ENCODE measurements at places on chromosomes 2 and 18. TPM values are rescaled to one million over a fixed set of nuclear protein-coding genes. Genes with fewer than 3 reads are reported as not detected.

DNA sequence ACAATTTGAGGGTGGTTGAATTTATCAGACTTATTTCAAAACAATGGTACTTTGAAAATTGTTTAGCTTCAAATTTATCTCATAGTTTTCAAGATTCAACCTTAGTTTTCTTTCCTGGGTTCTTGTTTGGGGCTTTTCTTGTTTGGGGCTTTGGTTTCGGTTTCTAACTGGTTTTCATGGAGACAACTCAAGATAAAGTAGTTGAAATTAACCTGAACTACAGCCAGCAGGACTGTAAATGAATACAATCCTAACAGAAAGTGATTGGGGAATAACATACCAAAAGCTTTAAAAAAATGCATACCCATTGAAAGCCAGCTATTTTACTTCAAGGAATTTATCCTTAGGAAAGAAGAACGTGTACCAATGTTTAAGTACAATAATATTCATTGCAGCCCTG is 133.5 kb upstream of the SLC14A2 start:
- H3K4me1 ChIP-seq, result no peaks in the 10 kb centered on the region
- no peak for DNase-seq
- H3K4me3 ChIP-seq, result no peak overlapping the region
- no peaks in the 10 kb centered on the region for H3K36me3 ChIP-seq

- H3K27ac ChIP-seq, result no peak overlapping the region
- no peaks in the 10 kb centered on the region for H3K36me3 ChIP-seq
- peaks cover 17% of the 10 kb centered on the region for H3K27me3 ChIP-seq
- DNase-seq, result no peak
- H3K4me3 ChIP-seq, result no peak overlapping the region
These were observed 767 bp upstream of the NPPC start for GRCh38 chr2:231926761-231927565.

DNA sequence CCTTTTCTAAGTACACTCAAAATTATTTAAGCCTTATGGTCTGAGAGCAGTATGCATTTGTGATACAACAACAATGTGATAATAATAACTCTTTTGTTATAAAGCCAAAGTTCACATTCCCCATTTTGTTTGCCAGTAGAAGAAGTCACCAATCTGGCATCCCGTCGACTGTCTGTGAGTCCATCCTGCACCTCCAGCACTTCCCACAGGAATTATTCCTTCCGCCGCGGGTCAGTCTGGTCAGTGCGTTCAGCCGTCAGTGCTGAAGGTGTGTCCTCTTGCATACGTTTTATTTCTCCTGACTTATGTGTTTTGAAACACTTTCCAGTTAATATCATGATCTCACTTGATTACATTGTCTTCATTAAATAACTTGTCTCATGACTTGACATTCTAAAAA is 80.3 kb upstream of the RPE start:
- H3K36me3 ChIP-seq, result no peaks in the 10 kb centered on the region
- H3K27ac ChIP-seq, result no peak overlapping the region
- H3K4me1 ChIP-seq, result no peaks in the 10 kb centered on the region
- H3K27me3 ChIP-seq, result no peaks in the 10 kb centered on the region
- no peak for DNase-seq

DNA sequence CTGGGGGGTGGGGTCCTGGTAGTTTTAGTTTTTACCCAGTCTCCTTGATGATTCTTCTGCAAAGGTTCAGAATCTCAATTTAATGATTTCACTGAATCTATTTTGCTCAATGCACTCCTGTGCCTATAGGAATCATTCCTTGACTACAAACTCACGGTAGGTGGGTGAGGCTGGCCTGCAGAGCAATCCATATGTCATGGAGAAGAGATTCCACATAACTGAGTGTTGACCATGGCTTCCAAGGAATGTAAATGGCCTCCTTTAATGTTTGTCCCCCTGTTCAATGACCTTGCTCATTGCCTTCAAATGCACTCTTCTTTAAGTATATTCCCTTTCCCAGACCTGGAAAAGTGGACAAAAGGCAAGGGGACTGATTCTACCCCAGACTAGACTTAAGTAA is 12.5 kb downstream of the FAP start:
- H3K27me3 ChIP-seq, result no peaks in the 10 kb centered on the region
- H3K27ac ChIP-seq, result no peak overlapping the region
- H3K4me3 ChIP-seq, result no peak overlapping the region
- no peak for DNase-seq

- no peaks in the 10 kb centered on the region for H3K27me3 ChIP-seq
- DNase-seq, result no peak
- H3K36me3 ChIP-seq, result no peaks in the 10 kb centered on the region
- H3K4me3 ChIP-seq, result no peak overlapping the region
These were observed 26.2 kb downstream of the EPC2 start for GRCh38 chr2:148670773-148671172.

DNA sequence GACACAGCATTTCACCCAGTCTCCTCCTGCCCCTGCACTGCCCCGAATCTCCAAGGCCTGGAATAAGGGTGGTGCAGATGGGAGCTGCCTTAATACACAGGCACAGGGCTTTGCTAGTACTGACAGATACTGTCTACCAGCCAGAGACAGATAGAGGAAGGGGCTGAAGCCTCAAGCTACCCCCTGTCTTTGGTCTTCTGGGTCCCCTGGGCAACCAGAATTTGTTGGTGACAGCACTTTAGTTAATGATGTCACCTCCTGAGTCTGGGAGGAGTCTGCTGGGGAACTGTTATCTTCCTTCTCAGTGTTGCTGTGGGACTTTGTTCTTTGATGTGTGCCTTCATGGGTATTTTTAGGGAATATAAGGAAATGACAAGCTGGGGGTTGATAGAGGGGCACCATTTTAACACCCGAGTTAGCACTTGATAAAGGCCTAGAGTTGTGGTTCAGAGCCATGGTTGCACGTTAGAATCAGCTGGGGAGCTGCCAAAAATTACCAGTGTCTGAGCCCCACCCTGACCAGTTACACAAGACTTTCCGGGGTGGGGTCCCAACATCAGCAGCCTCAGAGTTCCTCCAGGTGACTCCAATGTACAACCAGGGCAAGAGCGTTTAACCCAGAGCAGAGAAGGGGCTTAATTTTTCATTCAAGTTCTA is 136.8 kb downstream of the SMAD7 start:
- DNase-seq, result peak; percentile 15
- no peak overlapping the region for H3K27ac ChIP-seq
- no peaks in the 10 kb centered on the region for H3K27me3 ChIP-seq

DNA sequence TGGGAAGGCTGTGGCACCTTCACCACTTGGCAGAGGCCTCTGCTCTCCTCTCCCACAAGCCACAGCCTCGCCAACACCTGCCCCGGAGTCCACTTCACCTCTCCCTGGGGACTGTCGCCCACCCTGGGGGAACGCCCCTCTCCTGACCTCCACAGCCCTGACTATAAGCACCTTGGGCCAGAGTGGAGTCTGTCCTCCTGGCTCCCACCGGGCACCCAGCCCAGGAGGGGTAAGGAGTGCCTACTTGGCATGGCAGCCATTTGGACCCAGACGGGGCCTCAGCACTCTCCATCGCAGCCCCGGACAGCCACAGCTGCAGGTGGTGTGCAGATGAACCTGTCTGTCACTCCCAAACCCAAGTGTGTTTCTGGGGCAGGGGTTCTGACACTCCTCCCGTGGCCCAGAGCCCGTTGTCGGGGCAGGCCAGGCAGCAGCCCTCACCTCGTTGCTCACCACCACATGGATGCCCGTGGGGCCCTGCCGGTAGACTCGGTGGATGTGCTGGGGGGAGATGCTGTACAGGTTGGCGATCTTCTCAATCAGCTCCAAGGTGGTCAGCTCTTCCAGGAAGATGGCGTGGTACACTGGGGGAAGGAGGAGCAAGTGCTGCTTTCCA is 53.5 kb downstream of the TFCP2L1 start:
- H3K27ac ChIP-seq, result no peak overlapping the region
- H3K4me1 ChIP-seq, result no peaks in the 10 kb centered on the region
- no peak for DNase-seq

GRCh38 chr18:32509111-32509510 is 38.4 kb upstream of the GAREM1 start:
- DNase-seq, result no peak
- no peak overlapping the region for H3K4me3 ChIP-seq
- H3K27me3 ChIP-seq, result no peaks in the 10 kb centered on the region
- H3K4me1 ChIP-seq, result no peaks in the 10 kb centered on the region
- no peaks in the 10 kb centered on the region for H3K36me3 ChIP-seq
- H3K27ac ChIP-seq, result no peak overlapping the region

DNA sequence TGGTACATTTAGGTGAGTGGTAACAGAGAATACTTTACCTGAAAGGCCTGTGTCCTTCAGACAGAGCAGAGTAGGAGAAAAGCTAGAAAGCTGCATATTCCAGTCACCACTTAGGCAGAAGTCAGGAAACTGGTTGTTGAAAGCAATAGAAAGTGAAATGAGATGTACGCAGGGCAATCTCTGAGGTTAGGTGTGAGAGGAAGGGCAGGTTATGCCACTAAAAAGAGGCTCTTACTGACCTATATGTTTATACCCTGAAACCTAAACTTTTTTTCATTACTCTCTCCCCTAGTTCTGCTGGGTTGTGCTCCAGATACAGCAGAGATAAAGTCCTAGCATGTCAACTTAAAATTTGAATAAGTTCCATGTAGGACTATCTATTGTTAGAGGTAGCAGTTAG is 93.5 kb downstream of the COX7A2L start:
- H3K27me3 ChIP-seq, result no peaks in the 10 kb centered on the region
- no peak for DNase-seq
- H3K36me3 ChIP-seq, result no peaks in the 10 kb centered on the region
- no peak overlapping the region for H3K27ac ChIP-seq

DNA sequence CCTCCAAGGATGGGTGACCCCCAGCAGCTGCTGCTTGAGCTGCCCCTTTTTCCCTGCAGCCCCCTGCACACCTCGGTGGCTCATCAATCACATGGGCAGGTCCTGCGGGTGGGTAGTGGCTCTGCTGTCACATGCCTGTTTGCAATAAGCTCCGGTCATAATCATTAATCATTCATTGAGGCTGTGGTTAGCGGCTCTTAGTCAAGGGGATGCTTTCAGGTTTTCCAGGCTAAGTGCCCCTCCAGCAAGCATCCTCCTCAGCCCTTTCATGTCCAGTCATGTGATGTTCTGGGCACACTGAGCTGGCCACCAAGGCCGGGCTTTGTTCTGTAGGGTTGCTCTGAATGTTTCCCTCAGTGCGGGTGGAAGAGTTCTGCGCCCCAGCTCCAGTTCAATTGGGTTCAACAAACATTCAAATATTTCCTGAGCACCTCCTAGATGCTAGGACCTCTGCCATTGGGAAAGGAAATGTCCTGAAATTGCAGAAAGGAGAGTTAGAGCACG is 96.4 kb upstream of the LDAH start:
- H3K27ac ChIP-seq, result no peak overlapping the region
- H3K4me1 ChIP-seq, result no peaks in the 10 kb centered on the region
- no peak for DNase-seq
- H3K27me3 ChIP-seq, result no peaks in the 10 kb centered on the region

GRCh38 chr2:179412112-179412511 is 147.5 kb upstream of the SESTD1 start:
- no peak overlapping the region for H3K27ac ChIP-seq
- DNase-seq, result no peak
- no peaks in the 10 kb centered on the region for H3K27me3 ChIP-seq
- H3K36me3 ChIP-seq, result no peaks in the 10 kb centered on the region

DNA sequence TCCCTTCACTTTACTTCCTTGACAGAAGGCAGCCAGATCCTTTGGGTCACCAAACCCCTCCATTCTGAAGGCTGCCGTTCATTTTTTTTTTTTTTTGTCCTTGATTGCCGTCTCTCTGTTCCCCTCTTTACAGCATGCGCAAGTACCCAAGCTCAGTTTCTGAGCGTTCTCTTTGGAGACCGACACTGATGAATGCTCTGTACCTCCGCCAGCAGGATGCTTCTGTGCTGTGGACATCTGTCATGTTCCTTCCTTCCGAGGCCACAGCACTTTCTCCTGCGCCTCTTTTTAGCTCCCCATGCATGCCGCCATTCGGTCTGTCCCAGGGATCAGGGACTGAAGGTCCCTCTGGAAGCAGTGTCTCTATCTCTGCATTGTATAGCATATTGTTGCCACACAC is 278.7 kb upstream of the RAB12 start:
- H3K36me3 ChIP-seq, result no peaks in the 10 kb centered on the region
- H3K27ac ChIP-seq, result no peak overlapping the region

DNA sequence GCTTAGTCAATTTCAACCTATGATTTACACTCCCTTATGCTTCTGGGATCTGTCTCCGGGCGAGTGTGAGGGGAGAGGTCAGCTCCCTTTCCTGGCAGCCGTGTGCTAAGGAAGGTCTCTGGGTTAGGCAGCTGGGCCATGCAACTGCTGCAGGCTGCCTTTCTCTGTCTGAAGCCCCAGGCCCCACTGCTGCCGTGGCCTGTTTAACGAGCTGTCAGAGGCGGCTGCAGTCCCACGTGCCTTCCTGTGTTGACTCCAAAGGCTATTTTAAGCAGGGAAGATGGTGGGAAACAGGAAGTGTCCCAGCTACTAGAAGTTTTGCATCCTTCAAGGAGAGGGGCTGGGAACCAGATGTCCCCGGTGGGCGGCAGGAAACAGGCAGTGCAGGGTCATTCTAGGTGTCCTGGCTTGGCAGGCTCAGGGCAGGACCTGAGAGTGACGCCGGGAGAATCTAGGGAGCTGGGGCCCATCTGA is 186.4 kb downstream of the TNS1 start:
- H3K27me3 ChIP-seq, result no peaks in the 10 kb centered on the region
- no peak for DNase-seq
- no peak overlapping the region for H3K4me3 ChIP-seq
- peaks cover 25% of the 10 kb centered on the region for H3K36me3 ChIP-seq

DNA sequence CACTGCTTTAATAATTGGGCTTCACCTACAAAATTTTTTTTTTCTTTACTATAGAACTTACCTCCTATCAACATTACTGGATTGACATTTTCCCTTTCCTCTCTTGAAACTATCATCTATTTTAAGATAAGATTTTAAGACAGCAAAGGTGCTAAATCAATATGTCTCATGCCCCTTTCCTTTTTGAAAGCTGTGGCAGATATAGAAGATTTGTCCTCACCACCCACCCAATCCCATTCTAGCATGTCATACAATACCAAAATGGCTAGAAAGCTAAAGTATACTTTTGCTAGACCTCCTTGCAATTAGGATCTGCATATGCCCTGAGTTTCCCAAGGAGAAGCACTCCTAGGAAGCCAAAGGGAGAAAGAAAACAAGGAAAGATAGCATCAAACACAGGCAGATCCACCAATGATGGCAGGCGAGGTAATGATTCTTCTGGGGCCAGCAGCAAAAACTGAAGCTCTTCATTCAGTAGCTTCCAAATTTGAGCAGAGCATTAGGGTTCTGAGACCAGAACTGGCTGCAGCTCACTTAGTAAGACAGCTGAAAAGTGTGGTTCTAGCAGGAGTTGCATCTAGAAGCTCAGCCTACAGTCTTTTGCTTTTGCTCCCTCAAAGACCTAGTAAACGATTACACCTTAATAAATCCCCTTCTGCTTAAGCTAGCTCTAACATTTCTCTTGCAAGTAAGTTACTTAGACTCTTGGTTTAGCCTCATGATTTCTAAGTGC is 242.1 kb downstream of the ZEB2 start:
- H3K27ac ChIP-seq, result no peak overlapping the region
- no peaks in the 10 kb centered on the region for H3K4me1 ChIP-seq
- no peaks in the 10 kb centered on the region for H3K27me3 ChIP-seq
- H3K4me3 ChIP-seq, result no peak overlapping the region
- H3K36me3 ChIP-seq, result no peaks in the 10 kb centered on the region

The ESPNL gene
- total RNA-seq, result 0.15 TPM

The OBSL1 gene
- 69.2 TPM for total RNA-seq

The MYCN gene
- 0.98 TPM for total RNA-seq

The TMEM150A gene
- total RNA-seq, result 22.6 TPM

The ABCA12 gene
- 3.6 TPM for total RNA-seq

The ATP6V1B1 gene
- 38.2 TPM for total RNA-seq

The RTP5 gene
- not detected for total RNA-seq
